Brain (organoid and tissue), 16 donors: ENCODE measurements at places on chromosomes 7 and 10.

DNA sequence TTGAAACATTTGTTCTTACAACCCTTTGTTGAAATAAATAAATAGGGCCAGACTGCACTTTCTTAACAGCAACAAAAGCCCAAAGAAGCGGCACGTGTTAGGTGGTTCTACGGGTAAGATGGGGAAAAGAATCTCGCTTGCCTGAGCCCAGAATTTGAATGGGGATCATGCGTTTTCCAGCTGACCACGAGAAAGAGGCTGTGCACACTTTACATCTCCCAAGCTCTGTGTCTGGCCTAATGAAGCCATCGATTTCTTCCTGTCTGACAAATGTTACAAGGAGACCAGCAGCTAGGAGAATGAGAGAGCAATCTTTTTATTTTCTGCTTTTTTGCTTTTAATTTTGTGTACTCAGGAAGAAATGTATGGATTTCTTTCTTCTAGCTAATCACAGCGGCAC lies 52.2 kb downstream of the FRMD4A start:
- DNase-seq = no peak

GRCh38 chr10:128173386-128173785 lies 47.2 kb upstream of the MKI67 start:
- DNase-seq = no peak

DNA sequence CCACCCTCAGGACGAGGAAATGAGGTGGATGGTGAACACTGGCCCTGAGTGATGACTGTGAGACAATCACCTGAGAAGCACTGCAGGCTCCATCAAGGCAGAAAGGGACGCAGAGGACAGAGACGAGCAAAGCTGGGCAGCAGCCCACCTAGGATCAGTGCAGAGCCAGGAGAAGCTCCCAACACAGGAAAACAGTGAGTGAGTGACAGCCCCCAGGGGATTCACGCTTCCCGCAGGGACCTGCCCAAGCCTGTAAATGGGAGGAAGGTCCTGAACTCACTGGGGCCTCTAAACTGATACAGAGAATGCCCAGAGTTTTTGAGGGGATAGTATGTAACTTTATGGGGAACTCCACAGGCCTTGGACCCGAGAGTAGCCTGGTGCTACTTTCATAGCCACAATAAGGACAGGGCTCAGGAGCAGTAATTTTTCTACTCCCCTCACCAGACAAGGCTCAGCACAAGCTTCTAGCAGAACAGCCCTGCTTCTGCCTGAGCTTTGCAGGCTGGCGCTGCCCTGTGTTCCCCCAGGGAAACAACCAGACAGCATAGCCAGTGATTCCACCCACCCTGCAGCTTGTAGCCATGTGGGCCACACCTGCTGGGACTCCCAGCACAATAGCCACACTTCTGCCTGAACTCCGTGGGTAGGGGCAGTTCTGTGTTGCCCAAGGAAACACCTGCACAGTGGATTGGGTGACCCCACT lies 708.4 kb downstream of the POM121L12 start:
- no peak for DNase-seq

DNA sequence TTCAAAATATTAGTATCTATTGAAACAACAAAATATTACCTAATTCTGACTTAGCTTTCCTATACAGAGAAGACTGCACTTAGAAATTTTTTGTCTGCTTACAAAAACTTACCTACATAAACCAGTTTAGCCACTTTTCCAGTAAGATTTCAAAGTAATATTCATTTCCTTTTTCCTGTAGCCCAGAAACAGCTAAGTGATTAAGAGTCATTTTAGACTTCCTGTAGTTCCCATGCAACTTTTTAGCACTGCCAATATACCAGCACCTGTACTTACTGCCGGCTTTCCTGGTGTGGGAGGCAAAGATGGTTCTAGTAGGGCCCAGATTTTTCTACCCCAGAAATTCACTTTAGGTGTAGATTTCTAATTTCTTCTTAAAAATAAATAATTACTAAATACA lies 21.8 kb downstream of the NT5C2 start:
- DNase-seq = no peak

DNA sequence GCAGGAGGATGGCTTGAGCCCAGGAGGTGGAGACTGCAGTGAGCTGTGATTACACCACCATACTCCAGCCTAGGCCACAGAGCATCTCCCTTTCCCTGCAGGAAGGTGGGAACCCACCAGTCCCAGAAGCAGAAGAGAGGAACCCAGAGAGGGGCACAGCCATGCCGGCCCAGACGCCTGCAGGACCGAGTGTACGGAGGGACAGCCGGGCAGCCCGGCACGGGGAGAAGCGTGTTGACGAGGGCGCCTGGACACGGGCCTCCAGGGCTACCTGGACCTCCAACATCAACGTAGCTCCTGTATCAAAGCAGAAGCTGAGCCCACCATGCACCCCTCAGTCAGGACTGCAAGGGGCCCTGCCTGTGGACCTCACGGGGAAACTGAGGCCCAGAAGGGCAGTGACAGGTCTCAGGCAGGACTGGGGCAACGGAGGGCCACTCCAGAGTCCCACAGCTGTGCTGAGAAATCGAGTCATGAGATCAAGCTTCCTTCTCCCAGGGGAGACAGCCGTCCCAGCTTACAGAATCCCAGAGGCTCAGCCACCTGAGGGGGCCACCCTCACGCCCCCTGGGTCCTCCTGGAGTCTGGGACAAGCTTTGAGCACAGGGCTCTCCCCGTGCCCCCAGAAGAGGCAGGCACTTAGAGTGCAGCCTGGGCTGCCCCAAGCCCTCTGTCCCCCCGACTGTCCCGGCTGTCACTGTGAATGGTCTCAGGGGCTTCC lies 43.1 kb downstream of the TNRC18 start:
- no peak for DNase-seq

DNA sequence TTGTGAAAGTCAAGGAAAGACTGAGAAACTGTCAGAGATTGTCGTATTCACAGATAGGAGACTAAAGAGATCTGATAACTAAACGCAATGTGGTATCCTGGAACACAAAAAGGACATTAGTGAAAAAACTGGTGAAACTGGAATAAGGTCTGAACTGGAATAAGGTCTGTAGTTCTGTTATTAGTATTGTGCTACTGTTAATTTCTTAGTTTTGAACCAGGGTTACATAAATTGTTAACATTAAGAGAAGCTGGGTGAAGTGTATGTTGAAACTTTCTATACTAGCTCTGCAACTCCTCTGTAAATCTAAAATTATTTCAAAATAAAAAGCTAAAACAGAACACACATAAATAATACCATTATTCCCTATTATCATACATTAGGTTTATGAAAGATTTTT lies 3.4 kb upstream of the NT5C2 start:
- no peak for DNase-seq

- no peak for DNase-seq
These were observed 24.5 kb upstream of the ZEB1 start for GRCh38 chr10:31294558-31294957.

GRCh38 chr7:152909683-152910544 lies 150.4 kb downstream of the ACTR3B start:
- no peak for DNase-seq

DNA sequence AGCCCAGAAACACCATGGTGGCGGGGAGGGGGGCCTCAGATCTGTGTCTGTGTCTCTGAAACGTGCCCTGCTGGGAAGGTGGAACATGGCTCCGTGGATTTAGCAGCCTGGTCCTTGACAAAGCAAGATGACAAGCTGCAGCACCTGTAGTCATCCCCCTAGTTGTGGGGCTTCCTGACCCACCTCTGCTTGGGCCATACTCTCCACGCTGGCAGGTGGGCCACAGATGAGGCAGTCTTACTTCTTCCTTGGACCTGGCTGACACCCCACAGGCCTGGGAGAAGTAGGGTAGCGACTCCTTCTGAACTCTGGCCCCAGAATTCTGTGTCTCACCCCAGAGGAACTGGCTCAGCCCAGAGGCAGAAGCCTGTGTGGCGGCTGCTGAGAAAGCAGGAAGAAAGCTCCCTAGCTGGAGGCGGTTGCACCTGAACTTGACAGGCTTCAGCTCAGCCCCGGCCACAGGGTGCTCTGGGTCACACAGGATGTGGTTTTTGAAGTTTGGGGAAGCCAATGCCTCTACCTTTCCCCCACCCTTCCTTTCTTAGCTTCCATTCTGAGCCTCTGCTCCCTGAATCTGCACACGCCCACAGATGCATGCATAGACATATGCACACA lies 113.9 kb downstream of the ABLIM1 start:
- no peak for DNase-seq

- DNase-seq = no peak
These were observed 239.1 kb downstream of the KCNMA1 start for GRCh38 chr10:77398558-77398957.

DNA sequence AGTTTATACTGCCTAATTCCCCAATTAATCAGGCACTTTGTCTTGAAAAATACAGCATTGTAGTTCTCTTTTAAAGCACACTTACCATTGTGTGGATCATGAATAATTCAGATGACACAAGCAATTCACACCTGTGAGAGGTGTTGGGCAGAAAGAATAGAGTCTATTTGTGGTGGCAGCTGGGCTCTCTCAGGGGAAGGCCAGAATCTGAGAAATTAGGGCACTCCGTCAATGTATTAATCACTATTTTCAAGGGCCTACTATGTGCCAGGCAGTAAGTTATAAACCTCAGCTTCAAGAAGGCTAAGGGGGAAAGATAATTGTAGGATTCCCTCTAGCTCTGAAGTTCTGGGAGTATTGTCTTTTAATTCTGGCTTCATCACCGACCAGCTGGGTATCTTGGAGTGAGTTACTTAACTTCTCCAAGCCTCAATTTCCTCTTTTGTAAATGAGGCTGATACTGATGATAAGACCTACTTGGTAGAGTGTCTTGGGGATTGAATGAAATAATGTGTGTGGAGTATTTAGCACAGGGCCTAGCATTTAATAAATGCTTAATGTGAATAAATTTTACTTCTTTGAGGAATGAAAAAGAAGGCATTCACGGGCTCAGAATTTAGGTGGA lies 2.5 kb downstream of the CHN2 start:
- peak; percentile 22 for DNase-seq

- DNase-seq = peak; percentile 64
These were observed 4.0 kb downstream of the GPR15LG start for GRCh38 chr10:84177541-84178141.

- DNase-seq = peak; percentile 75
These were observed 89.9 kb downstream of the ZNF277 start for GRCh38 chr7:112296432-112296831.

- DNase-seq = no peak
These were observed 138.8 kb downstream of the ADARB2 start for GRCh38 chr10:1598393-1599153.

- no peak for DNase-seq
These were observed 1.2 kb upstream of the GTPBP4 start for GRCh38 chr10:986881-987619.

- no peak for DNase-seq
These were observed 60.6 kb downstream of the RGS10 start for GRCh38 chr10:119481781-119482426.

- DNase-seq = no peak
These were observed 37.2 kb downstream of the PRSS2 start for GRCh38 chr7:142807855-142808460.

- no peak for DNase-seq
These were observed 83.1 kb downstream of the LRRN3 start for GRCh38 chr7:111173990-111174389.

- DNase-seq = peak; percentile 34
These were observed 111.1 kb downstream of the ADAM12 start for GRCh38 chr10:126277181-126277580.

DNA sequence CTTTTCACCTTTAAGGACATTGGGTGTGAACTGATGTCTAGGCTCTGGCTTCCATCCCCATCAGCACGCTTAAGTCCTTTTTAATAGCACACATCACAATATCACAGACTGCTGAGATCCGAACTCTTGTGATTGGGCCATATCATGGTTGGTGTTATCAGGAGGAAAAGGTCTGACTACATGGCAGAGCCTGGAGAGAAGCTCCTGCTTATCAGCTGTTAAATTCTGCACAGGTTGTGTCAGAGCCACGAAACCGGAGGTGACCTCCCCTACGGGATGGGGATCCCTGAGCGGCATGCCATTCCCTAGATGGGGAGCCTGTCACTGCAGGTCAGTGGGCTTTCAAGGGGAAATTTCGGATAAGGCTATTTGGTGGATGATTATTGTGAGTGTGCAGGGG lies 182.4 kb downstream of the INHBA start:
- DNase-seq = no peak

GRCh38 chr7:104625956-104626355 lies 297.6 kb downstream of the LHFPL3 start:
- no peak for DNase-seq

- peak; percentile 14 for DNase-seq
These were observed 11.0 kb downstream of the TWIST1 start for GRCh38 chr7:19106241-19107080.

GRCh38 chr7:130945411-130945811 lies 211.4 kb upstream of the KLF14 start:
- no peak for DNase-seq

DNA sequence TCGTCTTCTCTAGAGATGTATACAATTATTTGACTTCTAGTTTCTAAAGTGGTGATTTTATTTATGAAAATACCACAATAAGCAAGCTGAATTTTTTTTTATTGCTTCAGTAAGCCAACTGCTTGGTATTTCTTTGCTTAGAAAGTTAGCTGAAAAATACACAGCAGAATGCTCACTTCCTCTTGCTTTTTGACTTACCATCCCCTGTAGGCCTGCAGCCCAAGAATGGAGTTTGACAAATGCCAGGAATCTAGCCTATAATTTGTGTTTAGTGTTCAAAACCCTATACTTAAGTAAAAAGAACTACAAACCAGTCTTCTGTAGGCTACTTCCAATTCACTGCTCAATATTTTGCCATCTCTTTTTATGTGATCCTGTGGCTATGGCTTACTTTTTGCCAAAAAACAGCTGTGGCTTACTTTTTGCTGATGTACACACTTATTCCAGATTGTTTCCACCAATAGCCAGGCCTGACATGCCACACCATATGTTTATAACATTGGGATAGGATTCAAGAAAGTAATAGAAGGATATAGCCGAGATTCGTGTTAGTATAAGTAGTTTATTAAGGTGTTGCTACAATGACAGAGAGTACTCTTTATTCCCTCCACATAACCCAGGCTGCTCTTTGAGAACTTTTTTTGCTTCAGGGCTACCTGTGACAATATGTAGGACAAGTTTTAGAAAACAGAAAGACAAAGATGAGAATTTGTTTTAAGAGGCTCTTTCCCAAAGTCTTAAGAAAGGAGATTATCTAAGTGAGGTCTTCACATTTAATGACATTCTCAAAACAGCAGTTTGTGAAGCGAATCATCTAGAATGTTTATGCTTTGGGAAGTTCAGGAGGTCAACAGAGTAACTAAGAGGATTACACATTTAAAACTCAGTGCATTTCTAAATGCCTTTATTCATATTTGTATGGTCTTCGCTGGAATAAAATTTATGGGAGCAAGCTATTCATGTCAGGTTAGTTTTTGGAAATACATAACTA lies 263.9 kb upstream of the FZD1 start:
- DNase-seq = no peak

DNA sequence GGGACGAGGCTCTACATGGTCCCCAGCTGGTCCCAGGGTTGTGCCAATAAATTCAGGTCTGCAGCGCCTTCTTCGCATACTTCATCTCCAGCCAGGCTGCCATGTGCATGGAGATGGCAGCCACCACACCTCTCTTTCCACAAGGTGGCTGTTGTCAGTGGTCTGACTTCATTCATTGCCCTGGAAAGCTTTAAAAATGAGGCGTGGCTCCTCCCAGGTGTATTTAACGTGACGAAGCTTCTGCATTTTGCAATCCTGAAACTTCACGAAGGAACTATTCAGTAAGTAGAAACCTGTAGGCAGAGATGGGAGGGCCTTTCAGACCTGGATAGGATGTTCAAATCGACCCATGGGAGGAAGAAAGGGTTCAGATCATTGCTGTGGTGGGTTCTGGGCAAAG lies 53.7 kb downstream of the PFKFB3 start:
- no peak for DNase-seq
